GM20000 (cell line): ENCODE measurements at places on chromosomes 12 and 14.

- peak; percentile 10 for DNase-seq
Observed at GRCh38 chr12:27653661-27654060, 42.6 kb upstream of the REP15 start.

DNA sequence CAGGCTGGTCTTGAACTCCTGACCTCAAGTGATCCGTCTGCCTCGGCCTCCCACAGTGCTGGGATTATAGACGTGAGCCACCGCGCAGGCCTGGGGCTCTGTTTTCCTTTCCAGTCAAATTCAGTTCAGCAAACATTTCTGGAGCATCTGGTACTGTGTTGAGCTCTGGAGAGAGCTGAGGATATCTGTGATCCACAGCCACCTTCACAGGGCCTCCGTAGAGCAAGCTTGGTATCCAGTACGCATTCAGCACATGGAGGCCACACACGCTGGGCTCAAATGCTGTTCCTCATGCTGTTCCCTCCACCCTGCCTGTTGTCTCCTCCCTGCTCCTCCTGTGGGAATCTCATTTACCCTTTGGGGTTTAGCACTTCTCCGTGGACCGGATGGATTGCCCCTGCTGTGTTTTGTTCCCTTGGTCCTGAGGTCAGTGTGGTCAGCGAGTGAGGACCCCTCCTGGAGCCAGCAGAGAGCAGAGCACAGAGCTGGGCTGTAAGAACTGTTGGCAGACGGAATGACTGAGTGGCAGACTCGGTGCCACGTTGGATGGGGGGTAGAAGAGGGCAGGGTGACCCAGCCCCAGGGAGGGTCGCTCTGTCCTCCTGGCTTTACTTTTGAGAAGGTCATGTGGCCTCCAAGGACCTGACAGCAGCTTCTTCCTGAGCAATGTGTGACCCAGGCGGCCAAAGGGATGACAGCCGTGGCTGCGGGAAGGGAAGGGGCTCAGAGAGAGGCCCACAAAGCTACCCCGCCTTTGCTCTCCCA lies 891 bp downstream of the RPS6KL1 start:
- DNase-seq, result no peak

DNA sequence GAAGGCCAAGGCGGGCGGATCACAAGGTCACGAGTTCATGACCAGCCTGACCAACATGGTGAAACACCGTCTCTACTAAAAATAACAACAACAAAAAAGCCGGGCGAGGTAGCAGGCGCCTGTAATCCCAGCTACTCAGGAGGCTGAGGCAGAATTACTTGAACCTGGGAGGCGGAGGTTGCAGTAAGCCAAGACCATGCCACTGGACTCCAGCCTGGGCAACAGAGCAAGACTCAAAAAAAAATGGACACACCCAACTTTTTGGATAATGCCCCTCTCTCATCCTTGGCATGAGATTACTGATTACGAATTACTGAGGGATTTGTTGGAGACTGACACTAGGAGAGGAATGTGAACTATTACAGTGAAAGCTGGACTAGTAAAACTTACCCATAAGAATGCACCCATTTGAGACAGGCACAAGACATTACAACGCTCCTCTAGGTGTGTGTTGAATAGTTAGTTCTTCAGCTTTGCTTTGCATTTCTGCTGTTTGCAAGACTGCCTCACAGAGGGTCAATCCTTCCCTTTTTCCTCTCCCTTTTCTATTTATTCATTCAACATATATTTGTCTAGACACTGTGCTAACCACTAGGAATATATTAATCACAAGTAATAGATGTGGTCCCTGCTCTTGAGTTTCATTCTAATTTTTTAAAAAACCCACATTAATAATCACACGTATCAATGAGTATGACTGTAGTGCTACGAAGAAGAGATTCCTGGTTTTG lies 46.0 kb upstream of the OR5AU1 start:
- no peak for DNase-seq

GRCh38 chr12:47276621-47277309 lies 197.0 kb upstream of the AMIGO2 start:
- DNase-seq, result peak; percentile 39

DNA sequence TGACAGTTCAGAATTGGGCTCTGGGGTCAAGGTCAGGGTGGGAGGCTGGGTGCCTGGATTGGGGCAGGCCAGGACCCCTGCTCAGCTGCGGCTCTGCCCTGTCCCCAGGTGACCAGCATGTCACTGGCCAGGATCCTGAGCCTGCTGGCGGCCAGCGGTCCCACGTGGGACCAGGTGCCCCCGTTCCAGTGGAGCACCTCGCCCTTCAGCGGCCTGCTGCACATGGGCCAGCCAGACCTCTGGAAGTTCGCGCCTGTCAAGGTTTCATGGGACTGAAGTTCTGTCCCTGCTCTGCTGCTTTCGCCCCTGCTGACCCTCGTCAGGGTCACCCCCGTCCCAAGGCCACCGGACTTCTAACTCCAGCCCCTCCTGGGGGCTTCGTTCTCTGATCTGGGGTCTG lies 15.3 kb downstream of the SDS start:
- no peak for DNase-seq

DNA sequence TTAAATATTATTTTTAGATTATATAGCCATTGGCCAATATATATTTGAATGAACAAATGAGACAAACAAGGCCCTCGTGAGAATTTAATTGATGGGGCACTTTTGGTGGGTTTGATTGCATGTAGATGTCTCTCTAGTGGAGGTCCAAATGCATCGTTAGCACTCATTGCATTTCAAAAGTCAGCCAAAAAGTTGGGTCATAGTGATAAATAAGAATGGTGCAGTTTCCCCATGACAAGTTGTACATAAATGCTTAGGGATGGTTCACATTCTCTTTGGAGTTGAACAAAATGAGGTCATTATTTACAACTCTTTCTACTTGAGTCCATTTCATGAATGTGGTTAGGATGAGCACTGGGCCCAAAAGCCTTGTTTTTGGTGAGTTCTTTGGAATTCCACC lies 1.0 kb downstream of the BEST3 start:
- no peak for DNase-seq

DNA sequence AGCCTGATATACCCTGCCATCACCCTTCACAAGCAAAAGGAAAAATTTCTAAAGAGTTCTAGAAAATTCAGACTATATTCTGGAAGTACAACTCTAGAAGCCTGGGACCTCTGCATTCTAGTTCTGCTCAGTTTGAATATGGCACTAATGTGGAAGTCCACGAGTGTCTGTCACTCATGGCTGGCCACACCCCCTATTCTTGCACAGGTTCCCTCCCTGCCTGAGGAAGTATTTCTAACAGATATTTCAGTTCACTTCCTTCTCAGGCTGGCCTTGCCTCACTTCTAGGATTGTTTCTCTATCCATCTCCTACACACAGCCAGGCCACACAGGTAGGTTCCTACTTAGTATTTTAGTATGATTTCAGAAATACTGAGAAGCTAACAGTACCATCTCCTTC lies 67.4 kb downstream of the PHLDA1 start:
- peak; percentile 20 for DNase-seq

GRCh38 chr12:9763025-9763424 lies 2.3 kb upstream of the CD69 start:
- no peak for DNase-seq

GRCh38 chr12:3879846-3880245 lies 6.6 kb upstream of the PARP11 start:
- no peak for DNase-seq

- DNase-seq, result no peak
Observed at GRCh38 chr12:100688451-100688864, 106.1 kb upstream of the ANO4 start.

- DNase-seq, result no peak
Observed at GRCh38 chr12:115468087-115468510, 784.1 kb upstream of the TBX3 start.

- DNase-seq, result no peak
Observed at GRCh38 chr12:26044592-26044991, 80.2 kb downstream of the BHLHE41 start.

DNA sequence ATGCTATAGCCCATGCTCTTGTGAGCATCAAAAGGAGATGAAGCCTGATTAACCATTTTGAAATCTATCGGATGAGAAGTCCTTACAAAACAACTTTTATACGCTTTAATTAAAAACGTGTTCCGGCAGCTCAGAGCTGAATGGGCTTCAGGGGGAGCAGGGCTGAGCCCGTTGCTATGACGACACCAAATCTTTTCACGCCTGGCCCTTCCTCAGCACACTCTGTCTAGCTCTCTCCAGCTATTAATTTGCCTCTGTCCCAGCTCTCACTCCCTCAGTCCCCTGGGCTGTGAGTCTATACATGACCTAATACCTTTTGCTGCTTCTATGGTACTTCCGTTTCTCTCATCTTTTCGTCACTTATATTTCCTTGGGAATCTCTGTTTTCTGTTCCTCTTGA lies 15.8 kb downstream of the FOXA1 start:
- DNase-seq, result no peak
